Right hindlimb (tissue), 1 donor: ENCODE measurements at places on chromosomes 6 and 20.
A peak's percentile ranks its signal among the peaks of the same experiment; 100 is the strongest.

GRCh38 chr6:168136001-168136400, 57.0 kb upstream of the FRMD1 start:
- no peak for DNase-seq

GRCh38 chr20:41618807-41619311, 682 bp upstream of the CHD6 start:
- DNase-seq = no peak

- peak; percentile 16 for DNase-seq
Observed at GRCh38 chr6:97215157-97215769, 67.8 kb downstream of the MMS22L start.

- DNase-seq = no peak
Observed at GRCh38 chr20:15840636-15841301, 732.5 kb downstream of the KIF16B start.

- DNase-seq = no peak
Observed at GRCh38 chr20:47217482-47218446, 138.7 kb downstream of the ZMYND8 start.

DNA sequence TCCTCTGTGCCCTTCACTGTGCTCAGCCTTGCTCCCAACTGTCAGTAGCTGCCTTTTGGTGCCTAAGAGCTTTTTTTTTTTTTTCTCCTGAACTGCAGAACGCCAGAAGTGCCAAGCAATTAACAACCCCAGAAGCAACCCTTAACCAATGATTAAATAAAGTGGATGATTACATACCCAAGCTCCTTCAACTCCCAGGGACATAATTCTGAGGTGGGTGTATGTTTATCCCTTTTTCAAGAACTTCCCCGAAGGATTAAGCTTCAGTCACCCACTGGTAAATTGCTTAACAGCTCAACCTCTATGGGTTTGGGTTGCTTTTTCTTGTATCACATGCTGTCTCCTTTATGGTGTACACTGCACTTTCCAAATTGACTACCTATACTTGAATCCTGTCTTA, 41.1 kb downstream of the KLHL31 start:
- DNase-seq = no peak

DNA sequence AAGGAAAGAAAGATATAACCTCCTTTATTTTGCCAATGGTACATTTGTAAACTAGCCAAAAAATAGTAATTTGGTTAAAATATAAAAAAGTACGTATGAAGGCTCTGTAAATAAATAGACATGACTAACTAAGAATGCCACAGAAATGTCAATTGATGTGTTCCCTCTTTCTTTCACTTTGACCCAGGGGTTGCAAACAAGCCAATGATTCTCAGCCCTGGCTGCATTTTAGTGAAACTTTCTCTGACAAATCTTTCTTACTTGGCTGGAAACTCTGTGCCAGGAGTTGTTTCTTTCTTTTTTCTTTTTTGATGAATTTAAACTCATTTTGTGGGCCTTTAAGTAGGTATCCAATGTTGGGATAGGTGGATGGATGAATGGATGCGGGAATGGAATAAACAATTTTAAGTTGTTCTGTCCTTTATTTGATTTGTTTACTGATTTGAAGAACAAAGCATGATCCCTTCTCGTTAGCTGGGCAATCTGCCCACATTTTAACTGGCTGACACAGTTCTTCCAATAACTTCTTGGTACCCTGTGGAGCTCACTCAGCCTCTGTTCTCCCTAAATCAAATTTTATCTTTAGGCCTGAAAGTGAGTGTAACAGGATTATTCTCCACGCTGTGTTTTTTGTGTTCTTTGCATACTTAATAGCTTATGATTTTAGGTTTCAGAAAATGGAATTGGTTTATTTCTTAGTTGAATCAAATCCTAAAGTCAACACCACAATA, 58.6 kb upstream of the GCLC start:
- DNase-seq = no peak

- no peak for DNase-seq
Observed at GRCh38 chr6:139060332-139060731, 31.8 kb downstream of the ABRACL start.

GRCh38 chr6:69368613-69369012, 428.2 kb downstream of the LMBRD1 start:
- DNase-seq = no peak

DNA sequence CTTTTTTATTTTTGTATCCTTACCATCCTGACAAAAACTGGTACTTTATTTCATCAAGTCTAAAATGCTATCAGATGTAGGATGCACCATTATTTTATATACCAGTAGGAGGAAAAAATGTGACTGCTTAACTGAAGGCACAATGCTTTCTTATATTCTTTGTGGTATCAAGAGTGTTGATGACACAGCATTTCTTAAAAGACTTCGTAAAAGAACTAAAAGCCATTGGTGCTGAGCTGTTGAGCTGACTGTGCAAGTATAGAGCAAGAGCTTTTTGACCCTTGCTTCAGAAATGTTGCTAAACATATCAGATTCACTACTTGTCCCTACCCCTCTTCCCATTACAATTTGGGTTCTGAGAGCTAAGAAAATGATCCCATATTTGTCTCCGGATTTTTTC, 17.5 kb downstream of the SF3B5 start:
- no peak for DNase-seq

DNA sequence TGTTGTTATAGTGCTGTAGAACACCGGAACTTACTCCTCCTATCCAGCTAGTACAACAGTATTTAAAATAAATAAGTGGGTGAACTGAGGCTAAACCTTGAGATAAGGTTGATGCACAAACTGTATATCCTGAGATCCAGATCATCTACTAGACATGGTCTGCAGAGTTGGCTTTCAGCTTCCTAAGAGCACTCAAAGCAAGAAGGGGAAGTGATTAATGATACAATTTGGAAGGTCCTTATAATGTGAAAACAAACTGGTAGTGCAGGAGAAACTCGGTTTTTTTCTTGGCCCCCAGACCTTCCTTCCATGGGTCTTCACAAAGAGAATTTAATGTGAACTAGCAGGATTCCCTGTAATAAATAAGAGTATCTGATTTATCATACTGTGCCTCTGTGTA, 27.4 kb upstream of the RREB1 start:
- DNase-seq = no peak

DNA sequence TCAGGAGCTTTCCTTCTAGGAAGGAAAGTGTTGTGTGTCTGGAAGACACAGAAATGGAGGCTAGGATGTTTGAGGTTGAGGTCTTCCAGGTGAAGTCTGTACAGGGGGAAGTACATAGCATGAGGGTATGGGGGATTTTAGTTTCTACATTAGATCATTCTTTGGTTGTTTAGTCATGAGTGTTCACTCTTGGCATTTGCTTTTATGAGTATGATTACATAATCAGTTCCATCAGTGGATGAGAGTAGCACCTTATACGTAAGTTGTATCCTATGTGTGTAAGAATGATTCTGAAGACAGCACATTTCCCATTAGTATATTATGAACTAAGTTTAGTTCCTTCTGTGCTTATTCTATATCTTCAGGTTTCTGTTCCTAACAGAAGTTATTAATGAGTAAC, 1.9 kb downstream of the CDYL start:
- no peak for DNase-seq

- no peak for DNase-seq
Observed at GRCh38 chr6:129895692-129896091, 34.6 kb upstream of the TMEM244 start.

- no peak for DNase-seq
Observed at GRCh38 chr20:19789446-19789845, 31.4 kb downstream of the RIN2 start.

GRCh38 chr20:40565001-40565681, 123.9 kb downstream of the MAFB start:
- DNase-seq = no peak

- DNase-seq = no peak
Observed at GRCh38 chr6:20509212-20509611, 25.0 kb upstream of the CDKAL1 start.

GRCh38 chr20:5715071-5715841, 34.9 kb upstream of the SHLD1 start:
- DNase-seq = no peak

DNA sequence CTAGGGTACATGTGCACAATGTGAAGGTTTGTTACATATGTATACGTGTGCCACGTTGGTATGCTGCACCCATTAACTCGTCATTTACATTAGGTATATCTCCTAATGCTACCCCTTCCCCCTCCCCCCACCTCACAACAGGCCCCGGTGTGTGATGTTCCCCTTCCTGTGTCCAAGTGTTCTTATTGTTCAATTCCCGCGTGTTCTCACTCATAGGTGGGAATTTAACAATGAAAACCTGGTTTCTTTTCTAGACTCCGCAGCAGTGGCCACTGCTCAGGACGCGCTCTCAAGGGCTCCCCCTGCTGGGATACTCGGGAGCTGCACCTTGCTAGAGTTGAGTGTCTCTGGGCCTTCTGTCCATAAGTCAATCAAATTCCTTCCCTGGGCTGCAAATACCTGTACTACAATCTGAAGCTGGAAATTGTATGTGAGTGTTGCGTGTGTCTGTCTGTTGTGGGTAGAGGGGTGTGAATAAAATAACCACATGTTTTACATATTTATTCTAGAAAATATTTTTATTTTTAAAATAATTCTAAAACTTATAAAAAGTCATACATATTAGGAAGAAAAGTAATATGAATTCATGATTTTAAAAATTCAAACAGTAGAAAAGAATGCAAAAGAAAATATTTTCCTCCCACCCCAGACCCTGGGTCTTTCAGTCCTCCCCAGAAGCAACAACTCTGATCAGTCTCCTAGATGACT, 8.2 kb upstream of the CEP250 start:
- peak; percentile 88 for DNase-seq

DNA sequence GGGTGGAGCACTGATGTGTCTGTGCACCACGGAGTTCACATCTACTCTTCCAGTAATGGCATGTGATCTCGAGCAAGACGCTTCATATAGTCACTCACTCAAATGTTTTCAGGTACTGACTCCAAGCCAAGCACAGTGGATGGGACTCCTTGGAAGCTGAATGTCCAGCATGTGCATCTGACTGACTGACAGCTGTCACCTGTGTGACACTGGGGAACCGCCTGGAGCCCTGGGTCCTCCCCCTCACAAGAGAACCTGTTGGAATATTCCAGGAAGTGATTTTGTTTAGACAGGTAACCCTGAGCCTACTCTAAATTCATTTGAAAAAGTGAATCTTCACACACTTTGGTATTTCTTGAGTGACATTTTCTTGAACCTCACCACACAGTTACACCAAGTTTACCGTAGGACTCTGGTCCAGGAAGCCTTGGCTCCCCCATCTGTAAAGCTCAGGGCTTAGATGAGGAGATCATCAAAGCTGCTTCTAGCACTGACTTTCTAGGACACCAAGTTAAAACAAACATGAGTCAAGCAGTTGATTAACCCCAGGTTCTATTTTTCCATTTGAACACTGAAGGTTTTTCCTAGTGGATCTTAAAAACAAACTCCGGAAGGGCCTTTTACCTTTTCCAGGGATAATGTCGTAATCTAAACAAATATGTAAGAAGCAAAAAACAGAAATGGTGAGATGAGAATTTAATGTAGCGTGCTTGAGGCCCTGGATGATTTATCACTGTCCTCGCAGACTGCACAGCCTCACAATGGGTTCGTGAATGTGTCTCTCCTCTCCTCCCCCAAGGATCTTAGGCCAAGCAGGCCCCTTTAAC, 50.1 kb downstream of the EDN3 start:
- DNase-seq = no peak

DNA sequence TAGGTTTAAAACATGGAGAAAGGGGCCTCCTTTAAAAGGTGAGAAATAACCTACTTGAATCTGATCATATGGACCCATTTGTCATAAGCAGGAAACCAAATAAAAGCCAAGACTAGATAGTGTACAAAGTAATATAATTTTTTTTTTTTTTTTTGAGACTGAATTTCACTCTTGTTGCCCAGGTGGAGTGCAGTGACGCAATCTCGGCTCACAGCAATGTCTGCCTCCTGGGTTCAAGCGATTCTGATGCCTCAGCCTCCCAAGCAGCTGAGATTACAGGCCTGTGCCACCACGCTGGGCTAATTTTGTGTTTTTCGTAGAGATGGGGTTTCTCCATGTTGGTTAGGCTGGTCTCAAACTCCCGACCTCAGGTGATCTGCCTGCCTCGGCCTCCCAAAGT, 89.2 kb downstream of the SASH1 start:
- DNase-seq = no peak

- DNase-seq = no peak
Observed at GRCh38 chr6:227074-227782, 65.1 kb upstream of the DUSP22 start.

DNA sequence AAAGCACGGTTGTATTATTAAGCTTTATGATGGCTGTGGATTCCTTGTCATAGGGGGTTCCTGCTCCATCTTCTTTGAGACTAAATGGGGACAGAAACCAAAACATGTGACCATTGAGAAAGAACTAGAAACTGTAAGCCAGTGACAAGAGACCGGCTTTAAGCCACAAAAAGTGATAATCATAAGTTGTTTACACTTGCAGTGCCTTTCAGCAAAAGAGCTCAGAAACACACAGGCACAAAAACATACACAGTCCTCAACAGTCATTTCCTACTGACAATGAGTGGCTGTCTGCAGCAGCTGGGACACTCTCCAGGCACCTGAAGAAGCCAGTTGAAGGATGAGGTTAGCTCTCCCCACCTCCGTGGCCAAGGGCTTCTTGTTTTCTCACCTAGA, 20.0 kb upstream of the UBE2J1 start:
- DNase-seq = no peak

DNA sequence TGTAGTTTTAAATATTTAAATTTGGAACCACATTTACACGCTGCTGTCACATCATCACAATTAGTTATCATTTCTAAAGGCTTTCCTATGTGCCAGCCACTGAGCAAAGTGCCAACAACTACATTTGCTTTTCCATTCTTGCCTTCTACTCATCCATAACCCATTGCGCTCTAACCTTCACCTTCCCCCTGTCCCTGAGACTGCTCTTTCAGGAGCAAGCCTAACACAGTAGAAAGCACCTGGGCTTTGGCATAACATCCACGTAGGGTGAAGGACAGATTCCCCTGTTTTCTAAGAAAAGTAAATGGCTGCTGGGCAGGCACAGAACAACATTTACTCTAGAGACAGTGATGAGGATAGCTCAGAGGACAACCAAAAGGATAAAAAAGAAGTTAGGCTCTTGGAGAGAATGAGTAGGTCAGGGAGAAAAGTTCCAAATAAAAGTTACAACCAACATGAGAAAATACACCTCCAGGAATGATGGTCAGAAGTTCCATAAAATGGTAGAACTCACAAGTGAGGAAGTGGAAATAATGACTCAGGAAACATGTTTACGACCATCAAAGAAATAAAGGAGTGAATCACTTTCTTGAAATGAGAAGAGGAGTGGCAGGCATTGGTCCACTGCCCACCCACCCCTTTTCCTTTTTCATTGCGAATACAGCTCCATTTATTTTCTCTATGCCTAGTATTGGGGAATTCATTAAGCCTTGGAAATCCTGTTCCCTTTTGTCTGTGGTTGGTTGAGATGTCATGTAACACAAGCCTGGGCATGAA, 77.2 kb downstream of the PFDN4 start:
- DNase-seq = no peak

GRCh38 chr6:41934278-41935192, 7.1 kb downstream of the CCND3 start:
- no peak for DNase-seq

GRCh38 chr6:156883497-156884252, 106.5 kb downstream of the ARID1B start:
- no peak for DNase-seq

- DNase-seq = no peak
Observed at GRCh38 chr6:41564448-41565142, 18.4 kb downstream of the FOXP4 start.

GRCh38 chr6:118853408-118853807, 40.5 kb upstream of the ASF1A start:
- no peak for DNase-seq

- DNase-seq = no peak
Observed at GRCh38 chr20:46317685-46318177, 9.4 kb upstream of the CDH22 start.
